Posterior vena cava (tissue), 2 donors: ENCODE measurements at places on chromosomes 2 and 18. TPM values are rescaled to one million over a fixed set of nuclear protein-coding genes. Genes with fewer than 3 reads are reported as not detected.

Gene FABP1
- total RNA-seq: not detected

DNA sequence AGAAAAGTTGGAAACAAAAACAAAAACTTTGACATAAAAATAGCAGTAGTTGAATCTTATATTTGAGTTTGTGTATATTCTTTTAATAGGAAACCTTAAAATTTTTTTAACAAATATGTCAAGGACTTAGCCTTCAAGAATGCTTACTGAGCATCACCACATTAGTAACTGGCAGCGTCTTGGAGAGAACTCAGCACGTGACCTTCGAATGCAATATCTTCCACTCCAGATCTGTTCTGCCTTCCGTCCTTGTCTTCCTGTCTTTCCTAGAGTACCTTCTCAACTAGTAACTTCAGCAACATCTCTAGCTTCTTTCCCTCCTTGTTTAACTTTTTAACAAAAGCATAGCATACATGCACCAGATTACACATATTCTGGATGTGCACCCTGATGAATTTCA lies 972 bp downstream of the RSAD2 start:
- DNase-seq: no peak

Gene IL18RAP
- 4.1 TPM for total RNA-seq

- DNase-seq: peak; percentile 84
Observed at GRCh38 chr2:111618226-111618977, 265.6 kb downstream of the ANAPC1 start.

DNA sequence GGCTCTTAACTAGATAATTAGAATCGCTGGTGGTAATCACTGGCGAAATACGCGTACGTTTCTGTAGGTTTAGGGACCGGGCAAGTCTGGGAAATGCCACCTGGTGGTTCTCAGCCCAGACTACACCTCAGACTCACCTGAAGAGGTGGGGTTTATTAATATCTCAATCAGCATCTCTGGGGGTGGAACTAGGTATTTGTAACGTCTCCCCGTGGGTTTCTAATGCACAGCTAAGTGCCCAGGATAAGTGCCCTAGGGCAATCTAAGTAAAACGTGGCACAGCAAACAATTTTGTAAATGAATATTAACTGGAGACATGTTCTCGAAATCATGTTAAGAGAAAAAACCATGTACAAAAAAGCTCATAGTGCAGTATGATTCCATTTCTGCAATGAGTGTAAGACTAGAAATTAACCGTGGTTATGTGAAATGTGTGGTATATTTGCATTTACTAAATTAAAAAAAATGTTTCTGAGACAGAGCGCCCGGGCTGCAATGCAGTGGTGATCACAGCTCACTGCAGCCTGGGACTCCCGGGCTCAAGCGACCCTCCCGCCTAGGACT lies 760 bp upstream of the CNOT11 start:
- no peak for DNase-seq

- no peak for DNase-seq
Observed at GRCh38 chr2:238169708-238170251, 11.0 kb downstream of the ERFE start.

DNA sequence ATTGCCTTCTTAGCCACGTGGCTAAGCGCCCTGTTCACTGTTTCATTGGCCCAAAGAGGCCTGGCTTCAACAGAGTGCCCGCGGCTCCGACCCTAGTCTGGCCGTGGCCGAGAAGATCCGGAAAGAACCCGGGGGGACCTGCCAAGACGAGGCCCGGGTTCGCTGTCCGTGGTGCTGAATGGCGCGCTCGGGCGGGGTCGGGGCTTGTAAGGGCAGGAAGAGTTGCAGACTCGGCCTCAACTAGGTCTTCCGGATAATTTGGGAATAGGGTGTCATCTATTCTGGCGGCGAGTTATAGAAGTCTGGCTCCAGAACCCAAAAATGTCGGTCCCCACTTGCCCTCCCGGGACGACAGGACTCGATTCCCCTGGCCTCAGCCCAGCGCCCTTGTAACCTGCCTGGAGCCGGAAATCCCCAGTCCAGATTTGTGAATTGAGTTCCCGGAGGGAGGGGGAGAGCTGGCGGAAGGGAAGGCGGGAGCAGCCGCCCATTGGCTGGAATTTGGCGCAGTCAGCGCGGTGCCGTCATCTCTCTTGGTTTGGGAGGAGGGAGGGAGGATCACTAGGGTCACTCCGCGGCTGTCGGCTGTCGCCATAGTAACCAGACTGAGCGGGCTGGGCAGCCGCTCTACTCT lies 3.5 kb downstream of the CDK5R2 start:
- DNase-seq: peak; percentile 93

GRCh38 chr2:156459720-156460119 lies 23.5 kb downstream of the GPD2 start:
- no peak for DNase-seq

DNA sequence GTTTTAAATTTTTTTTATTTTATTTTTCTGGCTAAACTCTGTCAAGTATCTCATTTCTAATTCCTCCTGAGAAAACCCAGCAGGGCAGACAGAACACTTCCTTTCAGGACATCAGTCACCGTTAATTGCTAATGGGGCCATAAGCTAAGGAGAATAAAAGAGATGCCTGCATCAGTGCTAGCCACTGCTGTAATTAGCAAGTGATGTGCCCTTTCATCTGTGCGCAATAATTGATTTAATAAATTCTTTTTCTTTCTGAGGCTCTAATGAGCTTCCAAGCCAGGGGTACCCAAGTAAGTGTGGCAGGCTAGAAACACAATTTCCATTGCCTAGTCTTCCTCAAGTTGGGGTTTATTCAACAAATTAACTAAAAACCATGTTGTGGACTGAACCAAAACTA lies 65.5 kb downstream of the SLC9A4 start:
- no peak for DNase-seq

DNA sequence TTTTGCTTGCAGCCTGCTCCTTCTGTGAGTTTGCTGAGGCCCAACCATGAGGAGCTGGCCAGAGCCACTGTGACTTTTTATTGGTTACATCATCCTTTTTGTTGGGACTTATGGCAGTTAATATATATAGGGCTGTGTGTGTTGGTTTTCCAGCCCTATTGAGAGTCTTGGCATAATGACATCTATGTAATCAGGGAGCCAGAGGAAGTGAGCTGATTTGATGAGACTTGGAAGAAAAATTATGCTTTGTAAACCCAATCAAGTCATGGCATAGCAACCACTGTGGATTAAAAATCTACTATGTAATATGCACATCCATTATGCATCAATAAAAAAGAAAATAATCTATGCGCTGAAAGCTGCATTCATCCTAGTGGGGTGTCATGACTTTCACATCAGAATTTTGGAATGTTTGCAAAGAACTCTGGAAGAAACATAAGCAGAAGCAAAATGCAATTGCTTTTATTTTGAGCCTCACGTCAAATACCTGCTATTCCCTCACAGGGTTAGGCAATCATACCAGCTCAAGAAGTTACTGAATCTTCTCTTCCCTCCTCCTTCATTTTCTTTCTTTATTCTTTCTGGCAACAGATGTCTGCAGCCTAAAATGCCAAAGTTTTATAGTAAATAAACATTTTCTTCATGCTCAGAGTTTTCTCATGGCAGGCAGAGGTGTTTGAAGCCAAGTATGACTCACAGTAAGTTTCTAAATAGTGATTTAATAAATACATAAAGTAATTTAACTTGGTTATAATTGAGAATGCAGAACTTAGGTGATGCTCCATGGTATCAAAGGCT lies 308.5 kb downstream of the KCNS3 start:
- DNase-seq: no peak

DNA sequence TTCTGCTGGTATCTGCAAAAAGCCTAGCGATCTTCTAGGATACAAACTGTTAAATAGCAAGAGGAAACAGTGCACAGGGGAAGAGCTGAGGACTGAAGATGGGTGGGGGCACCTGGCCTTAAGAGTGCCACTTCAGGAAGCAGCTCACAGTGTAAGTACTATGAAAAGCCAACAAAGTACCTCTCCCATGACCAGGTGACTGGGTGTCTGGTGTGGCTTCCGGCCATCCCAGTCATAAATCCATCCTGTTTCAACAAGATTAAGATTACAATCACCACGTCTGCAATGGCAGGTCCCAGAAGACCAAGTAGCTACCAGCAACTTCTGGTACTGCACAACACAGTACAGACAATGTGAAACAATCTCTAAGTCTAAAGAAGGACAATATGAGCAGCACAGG lies 15.9 kb downstream of the ERFE start:
- DNase-seq: no peak

DNA sequence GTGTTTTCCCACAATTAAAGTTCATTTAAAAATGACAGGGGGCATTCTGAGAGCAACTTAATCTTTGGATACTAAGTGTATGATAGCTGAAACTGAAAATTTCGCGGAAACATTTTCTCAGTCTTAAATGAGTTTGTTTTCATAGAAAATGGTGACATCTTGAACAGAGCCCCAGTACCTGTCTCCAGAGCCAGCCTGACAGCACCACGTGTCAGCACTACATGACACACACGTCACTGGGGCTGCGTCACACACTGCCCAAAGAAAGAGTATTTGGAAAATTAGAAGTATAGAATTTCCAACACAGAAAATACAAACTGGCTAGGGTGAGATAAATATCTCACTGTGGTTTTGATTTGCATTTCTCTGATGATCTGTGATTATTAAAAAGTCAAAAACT lies 50.8 kb downstream of the CMPK2 start:
- DNase-seq: no peak

GRCh38 chr18:74387383-74387782 lies 69.7 kb downstream of the DIPK1C start:
- DNase-seq: no peak

Gene INPP5D
- total RNA-seq: 19.9 TPM

DNA sequence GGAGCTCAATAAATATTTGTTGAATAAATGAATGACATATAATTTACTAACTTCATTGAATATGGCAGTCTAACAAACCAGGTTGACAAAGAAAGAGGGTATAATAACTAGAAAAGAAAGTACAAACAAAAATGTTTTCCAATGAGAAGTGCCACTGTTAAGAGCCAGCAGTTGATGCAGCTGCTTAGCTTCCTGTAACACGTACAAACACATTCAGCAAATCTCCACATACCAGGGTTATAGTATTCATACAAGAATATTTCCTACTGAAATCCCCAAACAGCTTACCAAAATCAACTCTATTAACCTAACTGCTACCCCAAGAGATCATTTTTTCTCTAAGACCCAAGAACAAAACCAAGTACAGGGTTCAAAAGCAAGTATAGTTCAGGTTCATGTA lies 77.7 kb downstream of the THADA start:
- DNase-seq: no peak

DNA sequence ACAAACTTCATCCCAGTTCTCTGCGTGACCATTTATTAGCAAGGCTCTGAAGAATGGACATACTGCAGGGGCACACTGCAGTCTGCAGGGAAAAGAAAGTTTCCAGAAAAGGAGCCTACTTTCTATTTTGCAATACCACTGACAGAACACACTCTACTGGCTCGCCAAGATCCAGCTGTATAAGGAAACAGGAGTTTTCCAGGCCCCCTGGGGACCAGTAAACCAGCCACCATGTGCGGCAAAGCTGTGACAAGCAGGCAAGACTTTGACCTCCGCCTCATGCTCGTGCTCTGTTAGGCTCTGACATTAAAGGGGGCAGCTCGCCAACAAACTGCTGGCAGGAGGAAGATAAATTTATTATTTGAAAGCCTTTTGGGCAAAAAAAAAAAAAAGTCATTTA lies 67.3 kb downstream of the CCBE1 start:
- DNase-seq: peak; percentile 83

Gene ARHGAP25
- total RNA-seq: 8.1 TPM

- DNase-seq: no peak
Observed at GRCh38 chr2:207254591-207255464, 89.1 kb upstream of the KLF7 start.

DNA sequence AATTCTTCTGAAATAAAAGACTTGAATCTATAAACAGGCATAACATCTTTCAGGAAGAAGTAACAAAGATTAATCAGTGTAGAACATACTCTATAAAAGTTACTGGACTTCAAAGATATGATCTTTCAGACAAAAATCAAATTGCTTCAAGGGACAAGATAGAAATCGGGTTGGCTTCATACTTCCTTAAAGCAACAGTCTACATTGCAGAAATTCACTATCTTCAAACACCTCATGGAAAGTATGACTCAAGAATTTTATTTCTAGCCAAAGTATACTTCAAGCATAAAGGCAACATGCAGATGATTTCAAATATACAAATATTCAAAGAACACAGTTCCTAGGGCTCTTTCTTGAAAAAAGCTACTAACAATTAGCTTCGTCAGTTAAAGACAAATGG lies 240.7 kb downstream of the SRBD1 start:
- DNase-seq: no peak

- no peak for DNase-seq
Observed at GRCh38 chr2:160621748-160622147, 128.1 kb upstream of the RBMS1 start.

Gene SIX3
- total RNA-seq: not detected

GRCh38 chr2:80889009-80889408 lies 584.5 kb upstream of the LRRTM1 start:
- DNase-seq: no peak

DNA sequence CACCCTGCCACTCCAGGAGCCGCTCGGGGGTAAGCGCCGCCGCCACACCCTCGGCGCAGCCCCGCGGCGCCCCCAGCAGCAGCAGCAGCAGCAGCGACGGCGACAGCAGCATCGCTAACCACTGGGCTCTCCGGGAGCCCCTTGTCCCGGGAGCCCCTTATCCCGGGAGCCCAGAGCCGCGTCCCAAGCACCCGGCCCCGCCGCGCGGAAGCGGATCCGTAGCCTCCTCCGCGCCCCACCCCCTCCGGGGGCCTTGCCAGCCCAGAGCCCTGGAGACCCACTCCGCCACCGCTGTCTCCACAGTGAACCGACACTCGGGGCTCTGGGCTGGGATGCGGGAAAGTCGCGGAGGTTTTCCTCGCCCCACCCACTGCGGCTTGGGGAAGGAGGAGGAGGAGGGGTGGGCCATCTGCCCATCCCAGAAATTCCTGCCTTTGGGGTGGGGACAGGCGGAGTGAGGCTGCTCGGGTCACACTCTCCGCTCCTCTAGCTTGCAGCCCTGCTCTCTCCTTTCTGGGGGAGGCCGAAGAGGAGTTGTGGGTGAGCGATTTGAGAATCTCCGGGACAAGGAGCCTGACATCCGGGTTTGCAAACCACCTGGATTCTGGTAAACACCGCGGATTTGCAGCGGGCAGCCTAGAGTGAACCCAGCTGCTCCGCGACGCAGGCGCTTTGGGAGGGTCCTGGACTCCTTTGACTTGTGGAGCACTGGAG lies at the start of gene PLA2R1:
Gene PLA2R1 (minus strand): TSS at position 324 of the 714 bp plus-strand sequence. CDS start 212 bp downstream, at position 112.
- DNase-seq: peak; percentile 84

- peak; percentile 45 for DNase-seq
Observed at GRCh38 chr2:237571551-237571950, 5.2 kb downstream of the PRLH start.

DNA sequence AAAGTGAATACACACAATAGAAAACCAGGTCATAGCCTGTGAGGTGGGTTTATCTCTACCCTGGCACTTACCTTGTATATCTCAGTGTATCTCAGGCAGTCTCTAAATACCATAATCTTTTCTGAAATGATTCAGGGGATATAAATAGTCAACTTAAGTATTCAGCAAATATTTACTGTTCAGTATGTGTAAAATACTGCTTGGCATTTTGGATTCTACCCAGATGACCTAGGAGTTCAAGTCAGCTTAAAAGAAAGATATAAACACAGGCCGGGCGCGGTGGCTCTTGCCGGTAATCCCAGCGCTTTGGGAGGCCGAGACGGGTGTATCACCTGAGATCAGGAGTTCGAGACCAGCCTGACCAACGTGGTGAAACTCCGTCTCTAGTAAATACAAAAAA lies 23.8 kb downstream of the GRHL1 start:
- DNase-seq: no peak

GRCh38 chr18:9405130-9405529 lies 70.2 kb upstream of the RALBP1 start:
- DNase-seq: peak; percentile 78
